A549 treated with Mapracorat at 1 μM for 4 hours (cell line): ENCODE measurements at places on chromosomes 16 and 17. TPM values are rescaled to one million over a fixed set of nuclear protein-coding genes. Genes with fewer than 3 reads are reported as not detected.

PNMT gene
- 0.27 to 0.68 TPM (median 0.33 TPM) in 4 of 5 replicates, not detected in the other for total RNA-seq

FADS6 gene
- total RNA-seq = not detected in 5 replicates

CIAO3 gene
- 19.6 to 30.1 TPM (median 28.3 TPM) in 5 replicates for total RNA-seq

SCGB1C2 gene
- total RNA-seq = not detected in 5 replicates
